Activated CD4-positive, alpha-beta memory T cell treated with anti-CD3 and anti-CD28 coated beads for 36 hours (primary cell): ENCODE measurements at places on chromosomes 2 and 18.

- DNase-seq = no peak
Observed at GRCh38 chr2:27831279-27832050, 58.7 kb downstream of the RBKS start.

- DNase-seq = no peak
Observed at GRCh38 chr18:76573325-76574025, 78.4 kb upstream of the ZNF516 start.

DNA sequence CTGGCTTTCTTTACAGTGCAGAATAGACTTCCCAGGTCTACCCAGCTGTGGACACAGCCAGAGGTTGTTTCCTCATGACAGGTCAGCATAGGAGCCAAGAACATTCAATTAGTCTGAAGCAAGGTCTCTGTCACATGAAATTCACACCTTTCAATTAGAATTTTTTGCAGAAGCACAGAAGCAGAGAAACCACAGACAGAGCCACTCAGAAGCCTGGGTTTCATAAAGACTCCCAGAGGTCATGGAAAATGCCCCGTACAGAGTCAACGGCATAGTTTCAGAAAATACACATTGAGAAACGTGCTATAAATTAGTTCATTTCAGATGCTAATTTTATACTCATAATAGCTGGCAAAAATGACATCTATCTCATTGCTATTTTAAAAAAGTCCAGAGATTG is 87.0 kb upstream of the TMEM200C start:
- no peak for DNase-seq

- no peak for DNase-seq
Observed at GRCh38 chr2:138493334-138493733, 8.2 kb upstream of the SPOPL start.

- no peak for DNase-seq
Observed at GRCh38 chr2:184339966-184340365, 258.4 kb upstream of the ZNF804A start.

DNA sequence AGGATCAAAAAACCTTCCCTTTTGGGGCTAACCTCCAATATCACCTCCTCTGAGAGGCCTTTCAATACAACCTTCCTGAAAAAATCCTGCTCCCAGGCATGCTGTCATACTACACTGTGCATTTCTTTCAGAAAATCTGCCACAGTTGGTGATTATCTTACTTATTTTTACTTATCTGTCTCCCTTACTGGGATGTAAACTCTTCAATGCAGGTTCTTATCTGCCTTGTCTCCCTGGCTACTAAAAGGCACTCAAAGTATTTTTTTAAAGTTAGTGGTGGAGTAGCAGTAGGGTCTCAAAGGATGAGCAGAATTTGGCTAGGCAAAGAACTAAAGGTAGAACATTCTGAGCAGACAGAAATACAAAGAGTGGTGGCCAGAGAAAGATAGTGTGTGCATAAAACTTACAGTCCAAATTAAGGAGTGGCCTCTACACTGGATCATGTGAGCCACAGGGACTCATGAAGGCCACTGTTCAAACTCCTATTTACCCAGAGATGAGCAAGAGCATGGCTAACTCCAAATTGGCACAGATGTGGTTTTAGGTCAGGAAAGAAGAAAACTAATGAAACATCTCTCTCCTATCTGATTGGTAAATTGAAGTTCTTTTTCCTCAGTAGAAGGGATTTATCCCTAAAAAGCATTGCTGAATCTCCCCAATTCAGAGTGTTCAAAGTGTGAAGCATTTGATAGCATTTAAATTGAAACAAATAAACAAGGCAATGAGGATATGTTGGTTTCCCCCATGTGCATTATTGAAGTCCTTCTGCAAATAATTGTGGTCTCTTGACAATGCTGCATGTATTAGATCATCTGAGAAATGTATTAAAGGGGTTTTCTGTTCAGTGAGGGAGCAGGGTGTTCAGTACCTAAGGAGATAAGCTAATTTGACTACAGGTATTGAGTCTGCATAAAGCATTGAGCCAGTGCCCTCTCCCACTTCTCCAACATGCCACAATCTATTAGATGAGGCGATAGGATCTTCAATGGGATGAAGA is 285.5 kb downstream of the MREG start:
- no peak for DNase-seq

GRCh38 chr2:231323316-231323715 is 72.2 kb upstream of the B3GNT7 start:
- DNase-seq = no peak

- DNase-seq = no peak
Observed at GRCh38 chr2:163348857-163349380, 386.9 kb downstream of the FIGN start.

GRCh38 chr18:49007663-49008062 is 56.9 kb upstream of the SMAD7 start:
- DNase-seq = no peak

GRCh38 chr18:60865801-60866200 is 467.4 kb upstream of the CDH20 start:
- DNase-seq = no peak
